ENCODE measurements at places on chromosomes 4 and X. TPM values are rescaled to one million over a fixed set of nuclear protein-coding genes. Genes with fewer than 3 reads are reported as not detected.

CTAG1A gene
- not detected for total RNA-seq

NOX1 gene
- total RNA-seq: not detected

ACSL1 gene
- 26.0 TPM for total RNA-seq

GYG2 gene
- 5.6 TPM for total RNA-seq

UTP3 gene
- total RNA-seq: 15.7 TPM

IL2 gene
- not detected for total RNA-seq

THOC2 gene
- total RNA-seq: 143 TPM

NAP1L2 gene
- total RNA-seq: 19.7 TPM

HS6ST2 gene
- 5.3 TPM for total RNA-seq

SYN1 gene
- total RNA-seq: 27.9 TPM

ADGRG4 gene
- total RNA-seq: not detected

NLGN4X gene
- 63.2 TPM for total RNA-seq

GLOD5 gene
- not detected for total RNA-seq

NPFFR2 gene
- total RNA-seq: not detected

MAGEB2 gene
- not detected for total RNA-seq

MAGED4B gene
- 81.7 TPM for total RNA-seq

SCML1 gene
- 8.1 TPM for total RNA-seq

LDOC1 gene
- 11.9 TPM for total RNA-seq

ATOH1 gene
- total RNA-seq: not detected

CLCN4 gene
- 56.3 TPM for total RNA-seq

AIMP1 gene
- 20.3 TPM for total RNA-seq

UGT2B7 gene
- not detected for total RNA-seq

CFAP47 gene
- 5.6 TPM for total RNA-seq

SSX2B gene
- not detected for total RNA-seq

MAGEA8 gene
- not detected for total RNA-seq

ADH1A gene
- total RNA-seq: not detected

MAGEB10 gene
- not detected for total RNA-seq

DGKK gene
- total RNA-seq: 0.63 TPM

KLHL13 gene
- 31.3 TPM for total RNA-seq

ZIC3 gene
- 1.9 TPM for total RNA-seq

PASD1 gene
- not detected for total RNA-seq

HS3ST1 gene
- total RNA-seq: 10.0 TPM

HGFAC gene
- total RNA-seq: 8.8 TPM

ARHGAP24 gene
- 3.1 TPM for total RNA-seq

FUNDC1 gene
- 11.3 TPM for total RNA-seq

IDS gene
- 153 TPM for total RNA-seq

SPRY1 gene
- total RNA-seq: 14.4 TPM

OPN1LW gene
- not detected for total RNA-seq

SGMS2 gene
- total RNA-seq: 0.63 TPM

MSX1 gene
- 0.63 TPM for total RNA-seq

TEX13B gene
- total RNA-seq: not detected

NDST3 gene
- total RNA-seq: 27.5 TPM

KCND1 gene
- 0.63 TPM for total RNA-seq

LGI2 gene
- 3.1 TPM for total RNA-seq

All from parietal lobe (tissue), 2 donors.